ENCODE measurements at places on chromosomes 6 and 20. TPM values are rescaled to one million over a fixed set of nuclear protein-coding genes. Genes with fewer than 3 reads are reported as not detected.

DNA sequence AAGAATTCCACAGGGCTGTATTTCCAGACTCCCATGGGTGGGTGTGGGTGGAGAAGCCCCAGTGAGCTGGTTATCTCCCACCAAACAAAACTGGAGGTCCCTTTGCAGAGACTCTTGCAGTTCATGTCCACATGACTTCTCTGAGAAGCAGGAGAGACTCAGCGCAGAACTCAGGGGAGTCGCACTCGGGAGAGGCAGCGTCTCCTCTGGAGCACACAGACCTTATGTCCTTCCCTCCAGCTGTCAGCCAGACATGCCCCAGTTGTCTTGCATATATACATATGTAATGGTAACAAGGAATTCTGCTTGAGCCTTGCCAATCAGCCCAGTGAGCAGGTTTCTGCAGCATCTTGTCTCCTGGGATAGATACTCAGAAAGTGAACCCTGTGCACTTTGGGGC lies 23.8 kb downstream of the MYT1 start:
- H3K27me3 ChIP-seq: no peaks in the 10 kb centered on the region
- H3K4me1 ChIP-seq: no peaks in the 10 kb centered on the region
- no peak overlapping the region for H3K27ac ChIP-seq
- no peak overlapping the region for H3K4me3 ChIP-seq
- no peaks in the 10 kb centered on the region for H3K36me3 ChIP-seq

DNA sequence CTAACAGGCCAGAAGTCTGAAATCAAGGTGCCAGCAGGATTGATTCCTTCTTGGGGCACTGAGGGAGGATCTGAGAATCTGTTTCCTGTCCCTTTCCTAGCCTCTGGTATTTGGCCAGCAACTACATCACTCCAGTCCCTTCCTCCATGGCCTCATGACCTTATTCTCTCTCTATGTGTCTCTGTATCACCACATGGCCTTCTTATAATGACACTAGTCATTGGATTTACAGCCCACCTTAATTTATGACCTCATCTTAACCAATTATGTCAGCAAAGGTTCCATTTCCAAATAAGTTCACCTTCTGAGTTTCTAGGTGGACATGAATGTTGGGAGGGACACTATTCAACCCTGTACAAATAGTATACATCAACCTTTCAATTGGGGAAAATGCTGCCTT lies 29.3 kb downstream of the SCML4 start:
- no peaks in the 10 kb centered on the region for H3K4me1 ChIP-seq
- no peak overlapping the region for H3K27ac ChIP-seq
- peaks cover 2% of the 10 kb centered on the region for H3K27me3 ChIP-seq
- no peaks in the 10 kb centered on the region for H3K36me3 ChIP-seq
- H3K4me3 ChIP-seq: no peak overlapping the region

DNA sequence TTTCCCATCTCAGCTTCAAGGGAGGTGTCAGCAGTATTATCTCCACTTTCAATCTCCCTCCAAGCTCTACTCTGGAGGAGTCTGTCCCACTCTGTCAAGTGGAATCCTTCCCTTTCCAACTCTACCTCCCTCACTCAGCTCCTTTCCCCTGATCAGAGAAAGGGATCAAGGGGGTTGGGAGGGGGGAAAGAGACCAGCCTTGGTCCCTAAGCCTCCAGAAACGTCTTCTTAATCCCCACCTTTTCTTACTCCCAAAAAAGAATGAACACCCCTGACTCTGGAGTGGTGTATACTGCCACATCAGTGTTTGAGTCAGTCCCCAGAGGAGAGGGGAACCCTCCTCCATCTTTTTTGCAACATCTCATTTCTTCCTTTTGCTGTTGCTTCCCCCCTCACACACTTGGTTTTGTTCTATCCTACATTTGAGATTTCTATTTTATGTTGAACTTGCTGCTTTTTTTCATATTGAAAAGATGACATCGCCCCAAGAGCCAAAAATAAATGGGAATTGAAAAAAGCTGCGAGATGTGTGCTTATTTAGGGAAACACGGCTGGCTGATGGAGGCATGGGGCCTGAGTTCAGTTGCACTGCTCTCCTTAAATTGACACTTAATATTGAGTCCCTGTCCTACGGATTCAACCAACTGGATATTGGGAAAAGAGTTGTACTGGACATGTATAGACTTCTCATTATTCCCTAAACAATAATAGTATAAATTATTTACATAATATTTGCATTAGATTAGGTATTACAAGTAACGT lies 4.9 kb downstream of the TUBB start:
- no peak for DNase-seq
- peaks cover 10% of the 10 kb centered on the region for H3K4me1 ChIP-seq
- H3K36me3 ChIP-seq: no peaks in the 10 kb centered on the region
- no peak overlapping the region for H3K4me3 ChIP-seq
- H3K27me3 ChIP-seq: no peaks in the 10 kb centered on the region

DNA sequence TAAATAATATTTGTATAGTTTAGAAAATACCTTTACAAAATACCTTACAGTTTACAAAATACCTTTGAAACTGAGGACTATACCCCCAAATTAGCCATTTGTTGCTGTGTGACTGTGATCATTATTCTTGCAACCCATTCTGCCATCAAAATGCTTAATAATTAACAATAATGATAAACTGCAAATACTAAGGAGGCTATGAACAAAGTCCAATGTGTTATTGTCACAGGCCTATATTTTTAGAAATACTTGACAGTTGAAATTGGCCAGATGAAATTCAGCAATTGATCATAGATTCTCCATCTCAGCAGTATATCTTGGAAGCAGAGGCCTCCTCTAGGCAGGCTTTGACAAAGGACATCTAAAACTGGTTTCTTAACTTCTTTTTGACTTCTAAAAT lies 178.6 kb downstream of the HS3ST5 start:
- no peak overlapping the region for H3K4me3 ChIP-seq
- H3K4me1 ChIP-seq: no peaks in the 10 kb centered on the region
- H3K27me3 ChIP-seq: no peaks in the 10 kb centered on the region
- H3K27ac ChIP-seq: no peak overlapping the region
- no peak for DNase-seq
- no peaks in the 10 kb centered on the region for H3K36me3 ChIP-seq

- H3K4me1 ChIP-seq: no peaks in the 10 kb centered on the region
- DNase-seq: no peak
- no peaks in the 10 kb centered on the region for H3K36me3 ChIP-seq
- no peak overlapping the region for H3K4me3 ChIP-seq
These were observed 27.8 kb downstream of the CCN2 start for GRCh38 chr6:131923356-131923755.

Gene RAET1L
- not detected for total RNA-seq

Gene LKAAEAR1
- total RNA-seq: not detected

DNA sequence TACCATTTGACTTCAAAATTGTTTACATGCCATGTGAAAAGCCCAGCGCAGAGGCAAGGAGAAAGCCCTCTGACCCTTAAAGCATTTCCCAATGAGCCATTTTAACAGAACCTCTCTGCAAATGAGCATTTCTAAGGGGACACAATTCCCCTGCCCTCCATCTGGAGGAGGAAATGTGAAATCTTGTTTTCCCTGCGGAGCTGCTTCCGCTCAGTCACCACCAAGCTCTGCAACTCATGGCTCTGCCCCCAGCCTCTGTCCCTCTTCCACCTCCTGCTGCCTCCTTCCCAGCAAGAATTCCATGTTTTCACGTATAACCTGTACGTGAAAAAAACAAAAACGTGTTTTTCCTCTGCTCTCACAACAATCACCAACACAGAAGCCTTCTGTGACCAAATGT lies 12.3 kb downstream of the RIN2 start:
- no peaks in the 10 kb centered on the region for H3K4me1 ChIP-seq
- H3K27ac ChIP-seq: no peak overlapping the region
- no peaks in the 10 kb centered on the region for H3K36me3 ChIP-seq
- H3K4me3 ChIP-seq: no peak overlapping the region

- H3K27ac ChIP-seq: no peak overlapping the region
- no peaks in the 10 kb centered on the region for H3K4me1 ChIP-seq
- no peak overlapping the region for H3K4me3 ChIP-seq
- H3K27me3 ChIP-seq: no peaks in the 10 kb centered on the region
These were observed 289.4 kb downstream of the CDC5L start for GRCh38 chr6:44676826-44677433.

Gene SEL1L2
- total RNA-seq: 2.3 TPM

DNA sequence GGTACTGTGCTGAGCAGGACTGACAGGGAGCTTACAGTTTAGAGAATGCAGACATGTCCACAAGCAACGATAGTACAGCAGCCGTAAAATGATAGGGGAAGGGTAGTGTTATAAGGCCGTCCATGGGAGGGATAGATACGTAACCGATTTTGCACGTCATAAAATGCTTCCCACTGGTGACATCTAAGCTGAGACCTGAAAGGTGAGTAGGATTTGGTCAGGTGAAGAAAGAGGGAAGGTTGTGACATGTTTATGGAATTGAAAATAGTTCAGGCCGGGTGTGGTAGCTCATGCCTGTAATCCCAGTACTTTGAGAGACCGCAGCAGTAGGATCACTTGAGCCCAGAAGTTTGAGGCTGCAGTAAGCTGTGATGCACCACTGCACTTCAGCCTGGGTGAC lies 25.6 kb downstream of the SNX9 start:
- H3K4me1 ChIP-seq: peaks cover 13% of the 10 kb centered on the region
- no peak for DNase-seq
- no peaks in the 10 kb centered on the region for H3K36me3 ChIP-seq
- H3K27ac ChIP-seq: no peak overlapping the region

DNA sequence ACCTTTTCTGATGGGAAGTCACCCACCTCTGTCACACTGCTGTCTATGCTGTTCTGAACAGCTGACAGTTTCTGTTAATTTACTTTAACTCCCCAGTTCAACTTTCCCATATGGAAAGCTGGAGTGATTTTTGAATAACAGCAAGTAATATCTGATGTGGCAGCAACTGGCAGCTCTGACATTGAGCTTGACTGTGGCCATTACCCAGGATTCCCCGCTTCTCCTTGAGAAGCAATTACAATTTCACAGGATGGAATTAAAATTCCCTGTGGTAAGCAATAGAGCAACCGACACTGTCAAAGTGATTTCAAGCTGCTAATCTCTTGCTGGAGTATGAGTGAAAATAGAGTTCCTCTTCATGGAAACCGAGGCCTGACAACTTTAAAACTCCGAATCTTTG lies 348.1 kb upstream of the SOX4 start:
- H3K27me3 ChIP-seq: no peaks in the 10 kb centered on the region
- no peak overlapping the region for H3K4me3 ChIP-seq
- no peak for DNase-seq
- H3K36me3 ChIP-seq: no peaks in the 10 kb centered on the region
- no peak overlapping the region for H3K27ac ChIP-seq
- H3K4me1 ChIP-seq: no peaks in the 10 kb centered on the region

GRCh38 chr20:46011631-46012482 lies 3.1 kb downstream of the MMP9 start:
- H3K4me1 ChIP-seq: peaks cover 10% of the 10 kb centered on the region
- DNase-seq: peak; percentile 40
- H3K27ac ChIP-seq: no peak overlapping the region
- H3K4me3 ChIP-seq: no peak overlapping the region
- peaks cover 38% of the 10 kb centered on the region for H3K27me3 ChIP-seq
- no peaks in the 10 kb centered on the region for H3K36me3 ChIP-seq

DNA sequence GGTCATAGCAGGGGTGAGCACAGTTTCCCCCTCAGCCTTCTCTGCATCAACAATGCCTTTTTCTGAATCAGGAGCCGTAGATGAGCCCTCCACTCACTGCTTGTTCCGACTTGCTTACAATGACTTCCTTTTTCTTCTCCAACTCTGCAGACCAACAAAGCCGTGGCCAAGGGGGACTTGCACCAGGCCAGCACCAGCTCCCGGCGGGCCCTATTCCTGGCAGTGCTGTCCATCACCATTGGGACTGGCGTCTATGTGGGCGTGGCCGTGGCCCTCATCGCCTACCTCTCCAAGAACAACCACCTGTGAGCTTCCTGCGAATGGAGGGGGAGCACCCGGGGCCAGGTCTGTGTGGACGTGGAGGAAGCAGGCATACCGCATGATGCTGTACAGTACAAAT lies 195.8 kb downstream of the SYNDIG1 start:
- DNase-seq: no peak
- H3K36me3 ChIP-seq: no peaks in the 10 kb centered on the region
- no peaks in the 10 kb centered on the region for H3K4me1 ChIP-seq
- no peak overlapping the region for H3K4me3 ChIP-seq

DNA sequence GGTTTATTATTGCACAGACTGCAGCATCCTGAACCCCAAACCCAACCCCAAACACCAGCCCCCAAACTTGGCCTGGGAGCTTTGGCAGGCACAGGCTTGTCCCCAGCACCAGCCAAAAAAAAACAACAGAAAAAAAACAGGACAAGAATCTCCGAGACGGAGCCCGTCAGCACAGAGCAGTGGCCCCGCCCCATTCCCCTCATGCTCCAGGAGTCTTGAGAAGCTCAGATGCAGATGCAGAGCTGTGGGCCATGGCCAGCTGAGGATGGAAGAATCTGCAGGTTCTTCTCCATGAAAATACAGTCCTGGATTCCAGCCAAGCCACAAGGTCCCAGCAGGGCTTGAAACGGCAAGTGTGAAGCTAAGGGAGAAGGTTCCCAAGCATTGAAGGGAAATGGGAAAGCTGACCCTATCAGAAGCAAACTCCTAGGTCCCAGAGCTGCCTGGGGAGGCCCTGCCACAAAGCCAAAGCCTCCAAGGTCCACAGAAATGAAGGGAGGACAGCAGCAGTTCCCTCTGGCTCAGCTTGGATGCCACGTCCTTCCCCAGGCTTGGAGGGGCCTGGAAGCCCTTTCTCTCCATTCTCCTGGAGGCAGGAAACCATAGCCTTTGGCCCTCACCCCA lies 75.2 kb downstream of the JPH2 start:
- no peak overlapping the region for H3K4me3 ChIP-seq
- no peak overlapping the region for H3K27ac ChIP-seq
- no peaks in the 10 kb centered on the region for H3K4me1 ChIP-seq

DNA sequence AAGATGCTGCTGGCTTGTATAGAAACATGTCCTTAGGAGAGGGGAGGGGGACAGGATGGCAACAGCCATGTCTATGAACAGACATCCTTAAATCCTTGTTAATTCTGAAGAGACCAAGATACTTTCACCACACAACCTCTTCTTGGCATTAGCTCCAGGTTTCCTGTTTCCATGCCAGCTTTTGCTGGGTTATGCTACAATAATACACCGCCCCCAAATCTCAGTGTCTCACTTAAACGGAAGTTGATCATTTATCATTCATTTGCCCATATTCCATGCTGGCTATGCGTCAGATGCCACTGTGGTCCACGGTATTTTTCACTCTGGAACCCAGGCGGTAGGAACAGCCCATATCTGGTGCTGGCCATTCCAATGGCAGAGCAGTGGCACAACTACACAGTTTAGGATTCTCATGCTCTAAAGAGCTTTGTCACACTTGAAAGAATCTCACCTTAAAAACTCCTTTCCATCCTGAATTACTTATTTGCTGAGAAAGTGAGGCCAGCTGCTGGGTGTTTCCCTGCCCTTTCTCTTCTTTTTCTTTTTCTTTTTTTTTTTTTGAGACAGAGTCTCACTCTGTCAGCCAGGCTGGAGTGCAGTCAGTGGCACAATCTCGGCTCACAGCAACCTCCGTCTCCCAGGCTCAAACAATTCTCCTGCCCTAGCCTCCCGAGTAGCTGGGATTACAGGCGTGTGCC lies 3.7 kb upstream of the RNASET2 start:
- peak overlapping the region; percentile 85 for H3K27ac ChIP-seq
- H3K27me3 ChIP-seq: no peaks in the 10 kb centered on the region
- peaks cover 7% of the 10 kb centered on the region for H3K4me1 ChIP-seq
- DNase-seq: no peak
- H3K4me3 ChIP-seq: no peak overlapping the region

- no peak for DNase-seq
- no peaks in the 10 kb centered on the region for H3K36me3 ChIP-seq
- H3K4me3 ChIP-seq: no peak overlapping the region
- peaks cover 10% of the 10 kb centered on the region for H3K4me1 ChIP-seq
- H3K27ac ChIP-seq: no peak overlapping the region
These were observed 34.6 kb downstream of the RNF146 start for GRCh38 chr6:127301199-127301700.
